ENCODE measurements at places on chromosomes 5 and 9.
A peak's percentile ranks its signal among the peaks of the same experiment; 100 is the strongest.

- no peak for DNase-seq
Measured at GRCh38 chr5:122333564-122333963, 21.5 kb downstream of the SNCAIP start.

- DNase-seq, result no peak
Measured at GRCh38 chr9:98801561-98801960, 5.2 kb upstream of the ANKS6 start.

GRCh38 chr5:158616707-158617106, 483.0 kb downstream of the EBF1 start:
- DNase-seq, result no peak

DNA sequence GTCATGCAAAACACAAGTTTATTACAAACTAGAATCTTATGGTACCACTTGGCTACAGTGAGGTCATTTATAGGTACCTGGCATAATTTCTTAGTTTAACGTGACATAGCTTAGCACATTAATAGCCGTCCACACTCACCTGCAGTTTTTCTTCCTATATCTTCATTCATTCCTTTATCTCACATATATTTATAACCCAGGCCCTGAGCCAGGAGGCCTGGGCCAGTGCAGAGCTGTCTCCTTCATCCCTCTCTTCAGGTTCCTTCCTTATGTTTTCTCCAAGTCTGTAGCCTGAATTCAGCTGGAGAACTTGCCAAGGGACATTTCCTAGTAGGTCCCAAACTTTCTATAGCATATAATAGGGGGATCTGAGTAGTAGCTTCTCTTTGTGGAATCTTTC, 367.9 kb upstream of the SGCD start:
- DNase-seq, result no peak

DNA sequence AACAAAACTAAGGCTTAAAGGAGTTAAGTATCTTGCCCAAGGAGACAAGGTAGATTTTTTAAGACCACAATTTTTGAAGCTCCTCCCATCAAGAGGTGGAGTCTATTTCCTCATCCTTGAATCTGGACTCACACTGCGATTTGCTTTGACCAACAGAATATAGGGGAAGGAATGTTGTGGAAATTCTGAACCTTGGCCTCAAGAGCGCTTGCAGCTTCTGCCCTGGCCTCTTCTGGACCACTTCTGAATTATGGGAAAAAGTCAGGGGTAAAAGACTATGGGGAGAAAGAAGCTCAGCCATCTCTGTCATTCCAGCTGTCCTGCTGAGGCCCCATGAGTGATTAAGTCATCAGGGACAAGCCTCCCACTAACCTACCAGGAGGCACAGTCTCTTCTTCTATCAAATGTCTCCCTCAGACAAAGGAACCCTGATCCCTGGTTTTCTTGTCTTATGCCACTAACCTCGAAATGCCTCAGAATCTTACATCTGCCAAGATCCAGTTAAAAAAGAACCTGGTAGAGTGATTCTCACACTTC, 25.9 kb downstream of the MAPKAP1 start:
- DNase-seq, result no peak

GRCh38 chr9:21904371-21904770, 89.8 kb downstream of the CDKN2A start:
- DNase-seq, result no peak

DNA sequence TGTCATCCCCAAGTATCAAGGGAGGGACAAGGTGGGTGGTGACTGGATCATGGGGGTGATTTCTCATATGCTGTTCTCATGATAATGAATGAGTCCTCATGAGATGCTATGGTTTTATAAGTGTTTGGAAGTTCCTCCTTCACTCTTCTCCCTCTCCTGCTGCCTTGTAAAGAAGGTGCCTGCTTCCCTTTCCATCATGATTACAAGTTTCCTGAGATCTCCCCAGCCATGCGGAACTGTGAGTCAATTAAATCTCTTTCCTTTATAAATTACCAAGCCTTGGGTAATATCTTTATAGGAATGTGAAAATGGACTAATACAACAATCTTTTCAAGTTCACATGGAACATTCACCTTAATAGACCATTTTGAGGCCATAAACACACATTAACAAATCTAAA, 21.5 kb upstream of the DOCK2 start:
- no peak for DNase-seq

- peak; percentile 37 for DNase-seq
Measured at GRCh38 chr5:170623576-170624181, 119.9 kb downstream of the KCNIP1 start.

GRCh38 chr9:84937180-84937579, 267.7 kb downstream of the NTRK2 start:
- DNase-seq, result no peak
